Stimulated activated CD8-positive, alpha-beta memory T cell treated with anti-CD3 and anti-CD28 coated beads, Interleukin-4, amount 100 ng/mL, for 24 hours (primary cell): ENCODE measurements at places on chromosomes 6 and 20.
A peak's percentile ranks its signal among the peaks of the same experiment; 100 is the strongest.

- DNase-seq = no peak
Observed at GRCh38 chr6:24501374-24501773, 6.6 kb downstream of the ALDH5A1 start.

GRCh38 chr20:62662422-62662821 is 20.1 kb downstream of the SLCO4A1 start:
- no peak for DNase-seq

DNA sequence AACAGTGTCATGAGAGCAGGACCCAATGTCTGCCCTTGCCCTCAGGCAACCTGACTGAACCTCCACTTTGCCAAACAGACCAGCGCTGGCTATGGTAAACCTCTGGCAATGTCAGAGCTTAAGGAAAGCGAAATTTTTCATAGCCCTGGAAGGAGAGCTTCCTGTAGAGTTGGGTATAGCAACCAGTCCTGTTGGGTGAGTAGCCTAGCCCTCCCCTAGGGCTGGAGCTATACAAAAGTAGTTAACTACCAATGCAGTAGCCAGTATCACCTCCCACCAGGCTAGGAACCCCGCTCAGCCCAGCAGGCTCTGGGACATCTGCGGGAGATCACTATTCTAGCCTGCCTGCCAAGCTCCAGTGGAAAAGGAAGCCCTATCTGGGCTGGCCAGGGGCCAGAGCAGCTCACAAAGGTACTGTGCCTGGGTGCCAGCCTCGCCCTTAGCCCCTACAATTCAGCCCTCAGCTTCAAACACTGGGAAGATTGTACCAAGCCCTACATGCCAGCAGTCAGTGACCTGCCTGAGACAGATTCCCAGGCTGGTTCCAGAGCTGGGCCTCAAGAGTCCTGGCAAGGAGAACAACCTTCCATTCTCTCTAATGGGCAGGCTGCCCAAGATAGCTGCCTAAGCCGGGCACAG is 7.9 kb downstream of the WFDC3 start:
- no peak for DNase-seq

- DNase-seq = no peak
Observed at GRCh38 chr6:152142105-152142504, 334.6 kb downstream of the ESR1 start.

DNA sequence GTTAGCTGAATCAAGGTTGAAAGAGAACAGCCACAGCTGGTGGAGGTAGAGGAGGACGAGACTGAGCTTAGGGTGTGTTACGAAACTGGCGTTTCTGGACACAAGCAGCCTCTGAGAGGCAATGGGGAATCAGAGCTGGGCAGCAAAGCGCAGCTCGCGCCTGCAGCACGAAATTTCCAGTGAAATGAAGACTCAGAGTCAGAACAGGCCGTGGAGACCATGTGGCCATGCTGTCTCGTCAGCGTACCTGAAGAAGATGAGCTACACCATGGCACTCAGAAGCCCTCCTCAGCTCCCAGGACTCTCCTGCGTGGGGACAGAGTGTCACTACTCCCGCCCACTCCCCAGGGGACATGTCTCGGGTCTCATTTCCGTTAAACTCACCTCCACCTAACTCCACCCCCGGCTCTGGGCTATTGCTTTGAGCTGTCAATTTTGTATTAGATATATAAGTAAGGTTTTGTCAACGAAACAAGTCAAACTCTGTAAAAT is 256.9 kb downstream of the ERMARD start:
- no peak for DNase-seq

GRCh38 chr6:137000825-137001224 is 43.9 kb downstream of the IL20RA start:
- no peak for DNase-seq

GRCh38 chr20:48827855-48828733 is at the start of gene PREX1:
Gene PREX1, minus strand, starts transcription at chr20:48827999. Its CDS starts 139 bp downstream, at chr20:48827860.
- peak; percentile 81 for DNase-seq

DNA sequence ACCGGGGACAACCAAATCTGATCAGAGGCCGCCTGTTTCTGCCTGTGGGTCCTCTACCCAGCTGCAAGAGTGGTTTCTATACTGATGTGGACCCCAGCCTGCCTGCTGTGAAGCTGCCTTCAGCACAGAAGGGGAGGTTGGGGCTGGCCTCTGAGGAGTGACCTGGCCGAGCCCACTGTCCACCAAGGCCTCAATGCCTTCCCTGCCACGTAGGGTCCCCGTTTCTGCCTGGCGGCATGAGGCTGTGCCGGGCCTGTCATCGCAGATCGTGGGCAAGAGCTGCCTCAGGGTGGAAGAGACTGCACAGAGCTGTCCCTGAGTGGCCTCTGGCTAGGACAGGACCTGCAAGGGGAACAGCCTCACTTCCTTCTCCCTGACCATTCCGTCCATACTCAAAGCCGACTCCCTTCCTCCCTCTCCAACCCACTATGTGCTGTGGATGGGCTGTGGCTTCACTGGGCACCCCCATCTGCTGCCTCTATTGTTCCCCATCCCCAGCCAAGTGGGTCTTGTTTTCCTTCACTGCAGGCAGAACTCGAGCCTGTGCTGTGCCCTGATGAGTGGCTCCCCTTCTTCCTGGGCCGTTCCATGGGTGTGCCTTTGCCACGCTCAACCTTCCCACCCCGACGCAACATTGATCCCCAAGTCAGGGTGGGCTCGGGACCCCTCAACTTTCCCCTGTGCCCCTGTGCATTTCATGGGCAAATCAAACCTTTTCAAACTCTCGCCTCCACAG is 60.3 kb downstream of the ERMARD start:
- no peak for DNase-seq

GRCh38 chr6:29763491-29764289 is 40.5 kb downstream of the HLA-F start:
- DNase-seq = no peak

DNA sequence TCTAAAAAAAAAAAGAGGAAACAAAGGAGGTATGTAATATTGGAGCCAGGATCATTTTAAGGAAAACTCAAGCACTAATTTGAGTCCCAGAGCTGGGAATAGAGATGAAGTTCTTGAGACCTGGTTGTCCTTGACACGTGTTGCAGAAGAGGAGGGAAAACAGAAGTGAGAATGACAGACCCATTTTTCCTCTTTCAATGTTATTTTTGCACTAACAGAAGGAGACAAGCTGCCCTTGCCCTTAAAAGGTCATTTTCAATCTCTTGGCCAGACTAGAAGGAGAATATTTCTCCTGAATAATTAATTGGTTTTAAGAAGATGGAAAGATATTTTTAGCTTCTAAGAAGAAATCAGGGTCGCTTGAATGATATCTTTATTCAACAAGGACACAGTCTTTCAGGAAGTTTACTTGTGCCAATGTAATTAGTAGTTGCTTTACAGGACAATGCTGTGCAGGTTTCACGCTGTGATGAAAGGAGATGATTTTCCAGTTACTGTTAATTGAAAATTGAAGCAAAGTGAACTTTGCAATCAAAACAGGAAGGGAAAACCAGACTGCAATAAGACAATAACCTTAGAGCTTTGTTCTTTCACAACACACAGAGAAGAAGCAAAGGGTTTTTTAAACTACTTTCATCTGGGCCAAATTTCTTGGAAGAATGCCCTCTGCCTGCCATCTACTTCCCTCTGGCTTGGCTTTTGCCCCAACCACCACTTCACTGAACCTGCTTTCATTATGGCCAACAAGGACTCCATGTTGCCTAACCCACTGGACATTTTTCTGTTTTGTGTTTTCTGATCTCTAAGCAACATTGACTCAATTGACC is 107.8 kb upstream of the SHLD1 start:
- DNase-seq = no peak

GRCh38 chr20:12152996-12153395 is 235.3 kb downstream of the BTBD3 start:
- DNase-seq = no peak
